GF-D8 (cell line): ENCODE measurements at places on chromosomes 1 and 21.

- no peak for DNase-seq
These were observed 61.5 kb downstream of the FBXO2 start for GRCh38 chr1:11592752-11593151.

DNA sequence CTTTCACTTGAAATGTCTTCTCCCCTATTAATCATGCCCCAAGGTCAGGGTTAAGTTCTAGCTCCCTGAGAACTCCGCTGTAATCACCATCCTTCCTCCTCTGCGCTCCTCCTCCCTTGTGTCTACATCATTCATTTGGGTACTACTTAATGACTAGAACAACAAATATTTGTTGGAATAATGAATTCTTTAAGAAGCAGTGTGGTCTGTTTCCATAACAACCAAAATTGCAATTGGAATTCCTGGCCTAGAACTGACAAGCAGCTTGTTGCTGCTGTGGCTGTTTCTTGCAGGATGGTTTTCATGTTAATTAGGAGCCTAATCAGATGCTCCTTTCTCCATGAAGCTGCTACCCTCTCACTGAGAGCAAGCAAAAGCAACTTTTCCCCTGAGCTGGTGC is 192.5 kb downstream of the ZZZ3 start:
- DNase-seq = no peak

GRCh38 chr1:25148673-25149300 is 83.5 kb downstream of the SYF2 start:
- DNase-seq = peak; percentile 60

DNA sequence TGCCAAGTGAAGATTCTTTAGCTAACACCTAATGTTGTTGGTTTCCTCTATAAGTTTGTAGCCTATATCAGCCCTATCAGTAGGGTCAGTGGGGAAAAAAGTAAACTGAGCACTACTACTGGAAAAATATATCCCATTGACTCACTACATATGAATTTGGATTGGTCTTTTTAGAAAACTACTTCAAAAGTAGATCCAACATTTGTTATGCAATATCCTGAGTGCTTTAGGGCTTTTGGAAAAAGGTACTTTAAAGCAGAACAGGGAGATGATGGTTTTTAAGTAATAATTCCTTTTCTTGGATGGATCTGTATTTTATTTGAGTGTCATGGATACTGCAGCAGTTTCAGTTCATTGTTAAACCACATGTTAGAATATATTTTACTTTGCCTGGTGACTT is 7.1 kb downstream of the C1orf21 start:
- no peak for DNase-seq

GRCh38 chr1:38433084-38433722 is 386.6 kb upstream of the POU3F1 start:
- no peak for DNase-seq

- no peak for DNase-seq
These were observed 8.1 kb downstream of the TFF3 start for GRCh38 chr21:42307106-42307505.

- no peak for DNase-seq
These were observed 35.5 kb downstream of the COA6 start for GRCh38 chr1:234408757-234409156.

- no peak for DNase-seq
These were observed 38.2 kb upstream of the PSMG1 start for GRCh38 chr21:39221282-39221996.

- peak; percentile 65 for DNase-seq
These were observed 11.9 kb downstream of the EXTL2 start for GRCh38 chr1:100882698-100883097.

DNA sequence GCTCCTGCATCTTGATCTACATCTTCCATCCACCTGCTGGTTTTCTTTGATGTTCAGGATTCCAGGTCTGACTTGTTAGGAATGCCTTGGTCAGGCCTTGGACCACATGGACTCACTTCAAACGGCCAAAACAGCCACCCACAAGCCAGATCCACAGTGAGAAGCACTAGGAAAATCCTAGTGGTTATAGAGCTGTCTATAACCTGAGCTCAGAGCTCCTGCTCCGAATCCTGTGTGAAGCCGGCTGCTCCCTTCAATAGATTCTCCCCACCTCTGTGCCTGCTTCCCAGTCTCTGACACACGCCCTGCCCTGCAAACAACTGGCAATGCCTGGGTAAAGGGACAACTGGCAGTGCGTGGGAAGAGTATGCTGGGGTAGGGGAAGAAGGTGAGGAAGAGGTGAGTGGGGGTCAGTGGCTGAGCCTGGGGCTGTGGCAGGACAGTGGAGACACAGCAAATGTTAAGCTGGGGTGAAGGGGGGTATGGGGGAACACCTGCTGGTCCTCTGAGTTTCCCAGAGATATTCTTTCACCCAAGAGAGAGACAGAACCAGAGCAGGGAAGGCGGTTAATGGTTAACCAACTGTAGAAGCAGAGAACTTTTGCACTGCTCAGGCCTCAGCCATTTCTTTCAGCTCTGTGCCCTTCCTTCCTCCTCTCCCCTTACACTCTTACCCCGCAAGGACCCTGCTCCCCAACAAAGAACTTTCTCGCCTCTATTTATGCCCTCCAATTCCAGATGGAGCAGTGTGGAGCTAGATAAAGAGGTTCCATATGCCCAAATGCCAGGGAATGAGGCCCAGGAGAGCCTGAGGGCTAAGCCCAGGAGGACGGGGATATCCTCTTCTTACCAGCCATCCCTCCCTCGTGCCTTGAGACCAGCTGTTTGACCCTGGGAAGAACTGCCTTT is 4.5 kb downstream of the PLXNA2 start:
- DNase-seq = no peak

DNA sequence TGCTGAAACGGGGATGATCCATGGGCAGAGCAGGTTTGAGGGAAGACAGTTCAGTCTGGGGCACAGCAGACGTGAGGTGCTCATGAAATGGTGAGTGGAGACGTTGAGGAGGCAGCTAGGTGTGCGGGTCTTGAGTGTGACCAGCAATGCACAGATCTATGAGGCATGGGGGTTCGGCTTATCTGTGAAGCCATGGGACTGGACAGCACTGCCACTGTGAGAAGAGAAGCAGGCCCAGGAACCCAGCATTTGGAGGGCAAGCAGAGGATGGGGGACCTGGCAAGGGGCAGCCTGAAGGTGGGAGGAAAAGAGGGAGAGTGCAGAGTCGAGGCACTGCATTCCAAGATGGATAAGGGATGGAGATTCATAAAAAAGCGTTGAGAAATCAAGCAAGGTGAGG is 8.0 kb downstream of the CSF1 start:
- no peak for DNase-seq

GRCh38 chr1:202700061-202700460 is 10.2 kb downstream of the SYT2 start:
- no peak for DNase-seq

GRCh38 chr1:234499943-234500245 is 20.9 kb upstream of the TARBP1 start:
- DNase-seq = no peak

DNA sequence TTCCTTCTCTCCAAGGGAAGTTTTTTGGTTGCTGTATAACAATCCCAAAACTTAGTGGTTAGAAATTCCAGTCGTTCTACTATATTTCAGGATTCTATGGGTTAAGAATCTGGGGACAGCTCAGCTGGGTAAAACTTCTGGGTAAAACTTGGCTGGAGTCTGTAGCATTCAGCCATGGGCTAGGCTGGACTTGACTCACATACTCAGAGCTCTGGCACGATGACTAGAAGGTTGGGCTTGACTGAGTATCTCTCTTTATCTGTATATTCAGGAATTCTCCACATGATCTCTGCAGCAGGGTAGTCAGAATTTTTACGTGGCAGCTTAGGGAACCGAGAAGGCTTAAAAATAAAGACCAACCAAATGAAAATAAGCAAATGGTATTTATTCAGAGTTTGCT is 28.2 kb upstream of the HRNR start:
- no peak for DNase-seq

DNA sequence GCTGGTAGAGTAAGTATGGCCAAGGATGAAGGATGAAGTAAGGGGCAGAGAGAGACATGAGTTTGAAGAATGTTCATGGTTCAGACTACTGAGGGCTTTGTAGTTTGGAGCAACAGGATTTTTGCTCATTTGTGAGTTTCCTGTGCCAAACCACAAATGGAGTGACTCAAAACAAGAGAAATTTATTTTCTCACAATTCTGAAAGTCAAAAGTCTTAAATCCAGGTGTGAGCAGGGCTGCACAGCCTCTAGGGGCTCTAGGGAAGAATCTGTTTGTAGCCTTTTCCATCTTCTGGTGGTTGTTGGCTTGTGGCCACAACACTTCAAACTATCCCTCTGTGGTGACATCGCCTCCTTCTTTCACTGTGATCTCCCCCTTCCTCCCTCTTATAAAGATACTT is 58.9 kb downstream of the RHOU start:
- DNase-seq = no peak

DNA sequence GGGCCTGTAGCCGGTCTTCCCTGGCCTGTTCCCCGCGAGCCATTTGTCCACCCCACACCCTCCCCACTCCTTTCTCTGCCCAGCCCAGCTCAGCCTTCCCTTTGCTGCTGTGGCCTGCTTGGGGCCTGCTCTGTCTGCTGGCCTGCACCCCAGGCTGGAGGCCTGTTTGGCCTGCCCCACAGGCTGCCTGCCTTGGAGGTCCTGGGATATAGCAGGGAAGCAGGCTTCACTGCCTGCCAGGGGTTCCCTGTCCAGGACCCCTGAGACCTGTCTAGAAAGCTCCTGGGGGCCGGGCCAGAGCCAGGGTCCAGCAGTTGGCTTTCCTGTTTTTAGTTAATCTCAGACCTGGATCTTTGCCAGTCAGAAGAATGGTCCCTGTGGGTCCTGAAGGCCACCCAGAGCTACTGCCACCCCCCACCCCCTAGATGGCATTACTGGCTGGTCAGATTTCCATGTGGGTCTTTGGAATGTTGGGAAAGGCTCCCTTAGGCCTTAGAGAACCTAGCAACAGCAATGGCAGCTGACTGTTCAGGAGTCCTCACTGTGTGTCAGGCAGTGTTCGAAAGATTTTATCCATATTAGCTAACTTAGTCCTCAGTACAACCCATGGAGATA is 7.7 kb downstream of the ZNF362 start:
- no peak for DNase-seq

GRCh38 chr1:243254927-243255790 is at the start of gene CEP170:
Gene CEP170, minus strand, starts transcription at chr1:243255281. Its CDS starts 30,001 bp downstream, at chr1:243225280.
- DNase-seq = peak; percentile 86

GRCh38 chr21:36209626-36210171 is 53.1 kb downstream of the DOP1B start:
- DNase-seq = peak; percentile 16

DNA sequence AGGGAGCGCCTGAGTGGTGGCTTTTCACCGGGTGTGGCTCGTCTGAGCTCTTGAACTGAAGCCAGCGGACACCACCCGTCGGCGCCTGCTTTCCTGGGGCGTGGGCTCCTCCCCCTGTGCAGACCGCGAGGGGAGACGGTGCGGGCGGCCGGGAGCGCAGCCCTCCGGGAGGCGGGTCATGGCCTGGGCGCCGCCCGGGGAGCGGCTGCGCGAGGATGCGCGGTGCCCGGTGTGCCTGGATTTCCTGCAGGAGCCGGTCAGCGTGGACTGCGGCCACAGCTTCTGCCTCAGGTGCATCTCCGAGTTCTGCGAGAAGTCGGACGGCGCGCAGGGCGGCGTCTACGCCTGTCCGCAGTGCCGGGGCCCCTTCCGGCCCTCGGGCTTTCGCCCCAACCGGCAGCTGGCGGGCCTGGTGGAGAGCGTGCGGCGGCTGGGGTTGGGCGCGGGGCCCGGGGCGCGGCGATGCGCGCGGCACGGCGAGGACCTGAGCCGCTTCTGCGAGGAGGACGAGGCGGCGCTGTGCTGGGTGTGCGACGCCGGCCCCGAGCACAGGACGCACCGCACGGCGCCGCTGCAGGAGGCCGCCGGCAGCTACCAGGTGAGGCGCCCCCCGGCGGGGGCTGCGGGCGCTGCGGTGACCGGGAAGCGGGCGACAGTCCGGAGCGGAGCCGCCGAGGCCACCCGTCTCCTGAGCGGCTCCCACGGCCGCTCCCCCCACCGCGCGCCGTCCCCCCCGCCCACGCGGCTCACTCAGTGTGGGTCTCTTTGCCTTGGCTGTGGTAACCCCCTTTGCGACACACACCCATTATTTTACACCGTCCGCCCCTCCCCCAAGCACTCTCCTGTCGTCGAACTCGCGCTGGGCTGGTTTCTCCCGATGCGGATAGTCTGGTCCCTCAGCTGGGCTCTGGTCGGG is at the start of gene TRIM58:
Gene TRIM58, plus strand, starts transcription at position 119 of the 916 bp plus-strand sequence. Its CDS starts 60 bp downstream, at position 179.
- DNase-seq = no peak

GRCh38 chr1:147204080-147204479 is 21.1 kb downstream of the FMO5 start:
- DNase-seq = peak; percentile 53

- DNase-seq = no peak
These were observed 10.4 kb upstream of the TLR5 start for GRCh38 chr1:223153177-223154119.

GRCh38 chr1:97348599-97349265 is 572.1 kb downstream of the DPYD start:
- no peak for DNase-seq

DNA sequence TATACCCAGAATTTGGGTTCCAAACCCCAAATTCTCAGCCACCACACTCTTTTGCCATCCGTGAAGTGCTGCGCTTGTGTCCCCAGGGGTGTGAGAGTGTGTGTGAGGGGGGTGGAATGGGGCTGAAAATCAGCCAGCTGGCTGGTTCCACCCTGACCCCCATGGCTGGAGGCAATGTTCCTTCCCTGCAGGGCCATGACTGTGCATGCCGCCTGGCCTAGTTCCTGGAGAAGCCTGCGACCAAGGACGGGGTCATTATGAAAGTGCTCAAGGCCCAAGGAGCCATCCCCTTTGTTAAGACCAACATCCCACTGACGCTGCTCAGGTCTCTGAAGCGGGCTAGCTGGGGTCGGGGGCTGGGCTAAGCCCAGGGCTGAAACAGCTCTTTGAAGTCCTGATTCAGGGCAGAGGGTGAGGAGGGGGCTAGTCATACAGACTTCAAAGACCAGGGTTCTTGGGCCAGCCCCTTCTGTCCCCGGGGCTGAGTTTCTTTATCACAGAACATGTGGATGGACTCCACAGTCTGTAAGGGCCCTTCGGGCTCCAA is 38.7 kb downstream of the FAAH start:
- no peak for DNase-seq

DNA sequence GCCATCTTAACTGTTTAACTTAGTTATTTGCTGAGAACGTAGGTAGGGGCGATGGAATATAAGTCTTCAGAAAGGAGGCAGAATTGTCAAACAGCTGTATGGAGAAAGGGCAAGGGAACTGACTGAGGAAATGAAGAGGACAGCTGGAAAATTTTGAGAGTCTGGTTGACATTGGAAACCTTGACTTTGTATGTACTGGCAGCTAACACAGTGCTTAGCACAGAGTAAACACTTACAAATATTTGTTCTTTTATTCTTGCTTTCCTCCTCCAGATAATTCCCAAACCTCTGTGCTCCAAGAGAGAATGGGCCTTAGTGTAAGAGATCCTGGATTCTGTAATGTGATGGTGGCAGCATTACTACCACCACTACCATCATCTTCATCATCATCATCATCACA is 91.3 kb downstream of the ZSCAN20 start:
- no peak for DNase-seq

DNA sequence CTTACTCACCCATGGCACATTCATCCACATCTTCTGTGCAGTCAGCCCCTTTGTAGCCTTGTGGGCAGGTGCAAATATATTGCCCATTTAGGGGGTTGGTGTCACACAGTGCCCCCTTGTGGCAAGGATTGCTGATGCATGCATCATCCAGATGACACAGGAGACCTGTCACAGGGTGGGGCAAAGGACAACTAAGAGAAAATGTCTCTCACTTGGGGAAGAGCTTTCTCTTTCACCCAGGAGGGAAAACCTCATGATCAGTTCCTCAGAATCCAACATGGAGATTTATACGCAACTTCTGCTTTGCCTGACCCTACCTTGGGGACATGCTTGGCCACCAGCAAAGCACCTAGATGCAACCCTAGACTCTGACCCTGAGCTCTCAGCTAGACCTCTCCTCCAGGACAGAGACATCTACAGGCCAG is 71.8 kb upstream of the ADAM30 start:
- no peak for DNase-seq
